Skin of body (tissue), 3 donors: ENCODE measurements at places on chromosomes 3 and 15.

- no peak for DNase-seq
Measured at GRCh38 chr3:17832016-17832415, 89.6 kb upstream of the TBC1D5 start.

- DNase-seq: no peak
Measured at GRCh38 chr15:53976844-53977392, 1.3 kb upstream of the UNC13C start.

DNA sequence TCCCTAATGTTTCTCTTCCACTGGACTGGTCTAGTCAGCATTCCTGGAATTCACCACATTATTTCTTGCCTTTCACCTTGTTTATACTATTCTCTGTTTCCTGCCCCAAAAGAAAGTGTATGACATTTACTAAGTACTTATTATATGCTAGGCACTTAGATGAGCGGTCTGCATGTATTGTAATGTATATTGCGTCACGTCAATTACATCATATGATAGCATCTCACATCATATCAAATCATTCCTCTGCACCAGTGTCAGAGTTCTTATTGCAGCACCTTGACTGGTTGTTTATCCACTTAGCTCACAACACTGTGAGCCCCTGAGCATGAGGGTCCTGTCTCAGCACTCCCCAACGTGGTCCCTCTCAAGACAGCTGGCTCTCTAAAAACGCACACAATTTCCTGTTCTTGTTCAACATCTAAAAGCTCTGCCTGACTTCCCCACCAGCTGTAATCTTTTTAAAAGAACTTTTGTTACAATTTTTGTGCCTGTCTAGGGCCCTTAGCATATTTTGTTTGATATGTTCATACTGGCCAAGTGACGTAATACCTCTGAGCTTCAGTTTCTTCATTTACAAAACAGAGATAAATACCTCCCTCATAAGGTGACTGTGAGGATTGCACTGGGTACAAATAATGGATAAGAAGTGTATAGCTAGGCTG is 58.8 kb downstream of the ARHGAP31 start:
- DNase-seq: peak; percentile 61

DNA sequence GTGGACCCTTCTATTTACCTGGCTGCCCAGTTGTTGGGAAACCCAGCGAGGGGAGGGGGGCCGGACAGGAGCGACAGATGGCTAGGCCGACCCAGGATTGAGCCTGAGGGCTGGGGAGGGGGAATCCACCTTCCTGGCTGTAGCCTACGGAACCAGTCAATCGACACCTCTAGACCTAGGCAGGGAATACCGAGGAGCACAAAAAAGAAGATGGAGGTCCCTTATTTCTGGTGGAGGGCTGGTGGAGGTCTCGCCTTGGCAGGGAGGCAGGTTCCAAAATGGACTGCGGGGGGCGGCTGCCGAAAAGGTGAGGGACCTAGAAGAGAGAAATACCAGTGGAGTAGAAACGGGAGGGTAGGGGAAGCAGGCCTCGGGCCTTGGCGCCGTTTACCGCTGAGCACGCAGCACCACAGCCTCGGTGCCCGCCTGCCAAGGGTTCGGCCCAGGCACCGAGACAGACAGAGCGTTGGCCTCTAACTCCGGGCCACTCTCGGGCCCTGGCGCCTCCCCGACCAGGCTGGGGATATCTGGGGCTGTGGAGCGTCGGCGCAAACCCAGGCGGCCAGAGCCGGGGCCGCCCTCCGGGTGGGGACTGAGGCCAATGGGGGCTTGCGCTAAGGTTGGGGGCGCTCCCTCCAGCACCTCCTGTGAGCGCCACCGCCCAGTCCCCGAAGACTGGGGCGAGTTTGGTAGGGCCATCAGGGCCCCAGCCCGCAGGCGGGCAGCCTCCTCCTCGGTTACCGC is 1.6 kb downstream of the ANKRD63 start:
- no peak for DNase-seq

- no peak for DNase-seq
Measured at GRCh38 chr15:67968564-67968963, 85.6 kb upstream of the PIAS1 start.

- peak; percentile 36 for DNase-seq
Measured at GRCh38 chr3:52704611-52705437, 767 bp downstream of the GLT8D1 start.

DNA sequence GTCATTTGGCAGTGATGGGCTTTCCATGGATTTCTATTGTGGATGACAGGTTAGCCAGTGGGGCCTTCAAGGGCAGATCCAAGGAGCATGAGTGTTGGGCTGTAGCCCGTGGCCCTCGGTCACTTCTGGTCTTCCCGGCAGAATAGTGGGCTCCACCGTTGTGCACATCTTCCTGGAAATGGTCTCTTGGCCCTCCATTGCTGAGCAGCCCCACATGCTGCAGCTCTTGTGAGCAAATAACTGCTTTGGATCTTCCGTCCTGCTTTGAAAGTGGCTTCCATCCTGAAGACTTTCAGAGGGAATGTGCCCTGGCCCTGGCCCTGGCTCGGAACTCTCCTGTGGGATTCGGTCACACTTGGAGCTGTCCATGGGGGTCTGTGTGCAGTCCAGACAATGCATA is 102.8 kb downstream of the SNRPN start:
- DNase-seq: no peak

DNA sequence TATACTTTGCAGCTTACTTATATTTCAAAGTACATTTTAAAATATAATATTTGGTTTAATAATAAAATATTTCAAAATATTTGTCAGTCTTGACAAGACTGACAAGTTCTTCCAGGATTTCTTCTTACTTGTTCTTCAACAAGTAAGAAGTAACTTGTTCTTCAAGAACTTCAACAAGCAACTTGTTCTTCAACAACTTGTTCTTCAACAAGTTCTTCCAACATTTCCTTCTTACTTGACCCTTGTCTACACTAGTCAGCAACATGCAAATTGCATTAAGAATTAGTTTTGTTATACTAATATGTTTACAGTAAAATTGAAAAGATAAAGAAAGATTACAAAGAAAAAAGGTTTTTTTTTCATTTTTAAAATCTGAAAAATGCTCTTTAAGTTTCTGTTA is 731.7 kb downstream of the NSUN3 start:
- DNase-seq: no peak

GRCh38 chr3:188749010-188749617 is 422.7 kb upstream of the TPRG1 start:
- DNase-seq: no peak

DNA sequence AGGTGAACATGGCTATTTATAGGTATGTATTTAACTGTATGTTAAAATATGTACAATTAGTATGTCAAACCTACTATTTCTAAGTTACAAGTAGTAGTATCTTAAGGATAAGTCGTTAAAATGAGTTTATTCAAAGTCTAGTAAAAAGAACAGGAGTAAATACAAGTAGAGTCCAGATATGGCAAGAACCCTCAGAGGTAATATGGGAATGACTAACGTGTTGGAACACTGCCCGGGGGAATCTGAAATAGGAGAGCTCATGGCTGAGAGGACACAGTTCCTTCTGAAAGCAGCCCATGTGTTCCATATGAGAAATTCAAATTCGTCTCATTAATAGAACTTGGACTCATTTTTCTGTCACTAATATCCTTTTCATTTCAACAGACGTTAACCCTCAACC is 158.8 kb downstream of the CLSTN2 start:
- peak; percentile 31 for DNase-seq

GRCh38 chr3:37627951-37628620 is 233.6 kb upstream of the CTDSPL start:
- DNase-seq: peak; percentile 87

DNA sequence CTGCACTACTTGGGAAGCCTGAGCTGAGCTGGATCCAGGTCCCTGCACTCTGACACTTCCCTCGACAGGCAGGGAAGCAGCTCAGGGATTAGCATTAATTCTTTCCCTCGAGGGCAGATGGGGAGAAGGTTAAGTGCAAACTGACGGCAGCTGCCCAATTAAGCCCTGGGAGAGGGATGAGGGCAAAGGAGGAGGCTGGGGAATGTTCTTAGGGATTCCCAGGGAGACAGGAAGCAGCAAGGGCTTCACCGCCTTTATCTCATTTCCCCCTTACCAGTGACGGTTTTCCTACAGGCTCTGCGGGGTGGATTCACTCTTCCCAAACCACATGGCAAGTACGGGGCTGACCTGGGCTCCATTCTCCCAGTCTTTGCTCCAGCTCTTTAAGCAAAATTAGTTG is 519.0 kb upstream of the PROK2 start:
- no peak for DNase-seq

DNA sequence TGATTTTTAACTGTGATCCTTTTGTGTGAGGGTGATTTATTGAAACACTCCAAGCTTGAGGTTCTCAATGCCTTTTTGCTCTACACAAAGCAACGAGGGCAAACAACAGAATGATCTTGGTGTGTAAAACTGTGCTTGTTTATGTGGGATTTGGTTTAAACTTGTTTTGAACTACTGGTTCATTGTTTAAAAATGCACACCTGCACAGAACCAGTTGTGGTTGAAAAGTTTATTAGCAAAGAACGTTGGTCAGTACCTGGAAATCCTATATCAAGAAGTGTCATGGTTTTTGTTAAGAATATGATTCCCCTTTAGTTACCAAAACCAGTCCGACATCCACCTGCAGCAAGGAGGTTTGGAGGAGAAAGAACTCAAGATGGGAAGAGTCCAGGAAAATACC is 239.4 kb downstream of the WNT5A start:
- DNase-seq: no peak

- no peak for DNase-seq
Measured at GRCh38 chr3:11410564-11410963, 138.4 kb downstream of the ATG7 start.

GRCh38 chr15:91165850-91166249 is 65.8 kb downstream of the SV2B start:
- no peak for DNase-seq

- DNase-seq: no peak
Measured at GRCh38 chr3:32626631-32627030, 56.0 kb upstream of the DYNC1LI1 start.

DNA sequence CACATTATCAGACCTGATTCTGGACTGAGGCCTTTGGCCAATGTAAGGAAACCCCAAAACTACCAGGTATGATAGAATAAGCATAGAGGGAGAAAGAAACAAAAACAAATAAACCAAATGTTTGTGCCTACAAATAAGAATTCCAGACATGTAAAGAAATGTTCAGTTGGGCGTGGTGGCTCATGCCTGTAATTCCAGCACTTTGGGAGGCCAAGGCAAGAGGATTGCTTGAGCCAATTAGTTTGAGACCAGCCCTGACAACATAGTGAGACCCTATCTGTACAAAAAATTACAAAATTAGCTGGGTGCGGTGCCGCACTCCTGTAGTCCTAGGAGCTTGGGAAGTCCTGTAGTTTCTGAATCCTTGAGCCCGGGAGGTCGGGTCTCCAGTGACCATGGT is 13.0 kb downstream of the TMEM202 start:
- DNase-seq: no peak

DNA sequence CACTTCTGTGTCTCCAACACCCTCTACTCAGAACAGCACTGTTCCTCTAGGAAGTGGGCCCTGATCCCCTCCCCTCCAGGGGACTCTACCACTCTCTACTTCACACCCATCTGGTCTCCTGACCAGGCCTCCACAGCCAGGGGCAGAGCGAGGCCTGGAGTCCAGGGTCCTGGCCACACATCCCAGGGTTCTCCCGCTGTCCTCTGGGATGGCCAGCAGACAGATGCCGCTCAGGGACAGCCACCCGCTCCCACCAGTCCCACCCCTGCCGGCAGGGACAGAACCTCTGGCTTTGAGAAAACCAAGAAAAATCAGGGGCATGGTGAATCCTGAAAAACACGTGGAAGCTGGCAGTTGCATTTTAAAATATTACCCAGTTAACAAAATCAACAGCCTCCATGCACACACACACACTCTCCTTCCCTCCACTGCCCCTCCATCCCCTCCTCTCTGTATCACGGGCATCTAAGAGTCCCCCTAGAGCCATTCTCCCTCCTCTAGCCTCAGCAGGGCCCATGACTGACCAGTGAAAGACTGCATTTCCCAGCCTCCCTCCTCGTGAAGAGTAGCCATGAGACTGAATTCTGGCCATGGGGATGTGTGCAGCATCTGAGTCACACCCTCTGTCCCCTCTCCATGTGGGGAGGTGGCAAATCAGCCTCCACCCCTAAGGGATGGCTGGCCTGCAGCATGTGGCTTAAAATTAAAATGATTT is 32.1 kb upstream of the IQSEC1 start:
- no peak for DNase-seq

DNA sequence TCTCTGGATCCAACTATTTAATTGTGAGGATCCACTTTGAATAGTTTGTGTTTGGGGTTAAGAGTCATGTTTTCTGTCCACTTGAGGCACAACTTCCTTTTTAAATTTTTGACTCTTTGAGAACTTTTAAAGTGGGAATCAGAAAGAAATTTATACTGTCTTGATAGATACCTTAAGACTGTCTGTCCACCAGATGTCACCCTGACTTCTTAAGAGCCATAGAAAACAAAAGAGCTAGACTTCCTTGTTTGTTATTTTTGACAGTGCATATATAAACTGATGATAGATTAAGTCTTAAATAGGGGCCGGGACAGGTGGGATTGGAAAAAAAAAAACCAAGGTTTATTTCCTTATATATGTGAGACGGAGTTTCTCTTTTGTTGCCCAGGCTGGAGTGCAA is 52.1 kb upstream of the WDR72 start:
- DNase-seq: peak; percentile 57

- DNase-seq: no peak
Measured at GRCh38 chr3:104696470-104696869, 670.2 kb upstream of the ALCAM start.

- no peak for DNase-seq
Measured at GRCh38 chr15:80154336-80154735, 1.5 kb downstream of the FAH start.

DNA sequence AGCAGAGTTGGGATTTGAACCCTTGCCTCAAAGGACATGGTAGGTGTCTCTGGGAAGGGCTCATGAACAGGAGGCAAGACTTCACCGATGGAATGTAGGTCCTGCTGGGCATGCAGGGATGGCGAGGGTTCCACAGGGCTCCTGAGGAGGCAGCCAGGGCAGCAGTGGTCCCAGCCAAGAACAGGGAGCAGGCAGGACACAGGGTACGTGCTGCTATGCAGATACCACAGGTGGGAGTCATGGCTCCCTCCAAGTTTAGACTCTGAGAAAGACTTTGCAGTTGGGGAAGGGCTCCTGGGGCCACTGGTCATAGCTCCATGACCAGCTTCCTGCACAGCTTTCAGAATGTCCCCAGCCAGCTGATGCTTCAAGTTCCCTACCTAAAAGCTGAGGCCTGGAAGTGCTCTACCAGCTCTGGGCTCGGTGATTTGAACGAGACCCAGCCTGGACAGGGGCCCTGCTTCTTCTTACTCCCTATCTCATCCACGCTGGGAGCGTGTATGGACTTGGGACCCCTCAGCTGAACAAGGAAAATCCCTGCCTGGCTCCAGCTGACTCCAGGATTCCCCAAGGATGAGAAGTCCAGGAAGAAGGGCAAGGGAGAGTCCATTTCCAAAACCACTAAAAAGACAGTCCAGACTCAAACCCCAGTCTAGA is 747 bp downstream of the MYL3 start:
- no peak for DNase-seq

DNA sequence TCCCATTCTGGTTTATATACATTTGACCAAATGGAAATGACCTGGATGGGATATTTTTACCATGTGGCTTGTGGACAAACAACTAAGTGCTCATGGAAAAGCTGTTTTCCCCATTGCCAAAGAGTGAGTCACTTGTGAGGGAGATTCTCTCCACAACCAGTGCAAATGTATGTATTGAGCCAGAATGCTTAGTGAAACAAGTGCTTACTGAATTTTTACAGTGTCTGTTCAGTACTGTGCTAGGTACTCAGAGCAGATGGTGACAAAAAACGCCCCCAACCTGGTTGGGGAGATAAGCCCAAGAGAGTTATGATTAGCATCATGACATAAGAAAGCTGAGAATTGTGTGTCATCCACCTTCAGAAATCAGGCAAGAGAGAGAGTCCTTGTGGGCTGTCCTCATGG is 2.3 kb downstream of the CHP1 start:
- no peak for DNase-seq
